ENCODE measurements at places on chromosomes 7 and 10. TPM values are rescaled to one million over a fixed set of nuclear protein-coding genes. Genes with fewer than 3 reads are reported as not detected.

DNAH11 gene
- total RNA-seq = 3.3 TPM

GRCh38 chr7:84949067-84949466 lies 237.8 kb downstream of the SEMA3D start:
- H3K4me1 ChIP-seq = no peaks in the 10 kb centered on the region
- H3K27me3 ChIP-seq = no peaks in the 10 kb centered on the region
- no peak overlapping the region for H3K27ac ChIP-seq
- H3K4me3 ChIP-seq = no peak overlapping the region
- DNase-seq = no peak

GRCh38 chr10:91627344-91628102 lies 5.3 kb downstream of the PPP1R3C start:
- no peak for DNase-seq
- H3K27me3 ChIP-seq = no peaks in the 10 kb centered on the region
- peak overlapping the region; percentile 36 for H3K27ac ChIP-seq
- H3K4me3 ChIP-seq = peak overlapping the region; percentile 98
- H3K4me1 ChIP-seq = no peaks in the 10 kb centered on the region

TMEM196 gene
- 0.30 TPM for total RNA-seq

DNA sequence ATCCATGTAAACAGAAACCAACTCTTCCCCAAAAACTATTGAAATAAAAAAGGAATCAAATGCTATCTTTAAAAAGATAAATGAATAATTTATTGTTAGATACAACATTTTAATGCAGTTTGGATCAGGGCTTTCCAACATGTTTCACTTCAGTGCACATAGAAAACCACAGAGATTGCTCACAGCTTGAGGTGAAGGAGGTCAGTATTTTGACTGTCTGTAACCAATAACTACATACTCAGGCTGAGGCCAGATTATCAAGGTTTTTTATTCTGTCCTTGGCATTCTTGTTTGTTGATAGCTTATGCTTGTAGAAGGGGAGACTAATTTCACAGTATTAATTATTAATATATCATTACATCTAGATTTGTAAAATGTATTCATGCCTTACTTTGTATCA lies 195.5 kb downstream of the PRKG1 start:
- DNase-seq = no peak
- H3K4me1 ChIP-seq = no peaks in the 10 kb centered on the region
- H3K27ac ChIP-seq = no peak overlapping the region
- H3K4me3 ChIP-seq = no peak overlapping the region
- no peaks in the 10 kb centered on the region for H3K36me3 ChIP-seq

DNA sequence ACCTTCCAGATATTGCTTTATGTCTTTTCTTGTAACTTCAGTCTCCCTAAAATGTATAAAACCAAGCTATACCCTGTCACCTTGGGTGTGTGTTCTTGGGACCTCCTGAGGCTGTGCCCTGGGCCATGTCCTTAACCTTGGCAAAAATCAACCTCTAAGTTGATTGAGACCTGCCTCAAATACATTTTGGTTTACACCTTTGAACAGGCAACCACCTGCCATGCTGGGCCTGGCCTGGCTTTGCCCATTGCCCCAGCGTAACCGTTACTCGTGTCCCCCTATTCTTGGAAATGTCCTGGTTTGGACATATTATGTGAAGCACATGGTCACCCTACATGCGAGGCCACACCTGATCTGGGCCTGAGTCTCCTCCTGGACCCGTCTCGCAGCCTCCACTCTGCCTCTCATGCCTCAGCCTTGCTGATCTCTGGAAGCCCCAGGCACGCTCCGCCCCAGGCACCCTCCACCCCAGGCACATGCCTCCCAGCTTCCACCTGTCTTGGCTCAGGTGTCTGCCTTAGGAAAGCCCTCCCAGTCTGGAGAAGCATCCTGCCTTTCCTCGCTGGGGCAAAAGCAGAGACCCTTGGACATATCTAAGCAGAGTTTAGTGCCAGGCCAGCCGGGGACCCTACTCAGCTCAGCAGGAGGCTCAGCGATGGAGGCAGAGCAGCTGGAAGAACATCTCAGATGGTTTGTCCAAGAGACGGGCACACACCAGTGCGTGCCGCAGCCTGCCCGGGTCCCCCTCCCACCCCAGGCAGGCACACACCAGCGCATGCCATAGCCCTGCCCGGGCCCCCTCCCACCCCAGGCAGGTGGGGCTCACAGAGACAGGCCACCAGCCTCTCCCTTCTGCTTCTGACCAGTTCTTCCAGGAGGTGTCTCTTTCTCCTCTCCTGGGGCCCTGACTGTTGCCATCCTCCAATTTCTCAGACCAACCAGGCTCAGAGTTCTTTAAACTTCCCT lies 4.0 kb upstream of the VIPR2 start:
- H3K4me1 ChIP-seq = no peaks in the 10 kb centered on the region
- no peaks in the 10 kb centered on the region for H3K36me3 ChIP-seq
- no peak for DNase-seq
- no peak overlapping the region for H3K27ac ChIP-seq
- no peak overlapping the region for H3K4me3 ChIP-seq
- H3K27me3 ChIP-seq = no peaks in the 10 kb centered on the region

- H3K27ac ChIP-seq = peak overlapping the region; percentile 62
- H3K4me1 ChIP-seq = no peaks in the 10 kb centered on the region
- DNase-seq = peak; percentile 84
- H3K27me3 ChIP-seq = no peaks in the 10 kb centered on the region
- H3K4me3 ChIP-seq = no peak overlapping the region
- H3K36me3 ChIP-seq = no peaks in the 10 kb centered on the region
Observed at GRCh38 chr7:74306730-74307469, 17.7 kb downstream of the CLIP2 start.

EZH2 gene
- total RNA-seq = 4.1 TPM

PTPN20 gene
- 4.8 TPM for total RNA-seq
